ENCODE measurements at places on chromosomes 2 and 18.
A peak's percentile ranks its signal among the peaks of the same experiment; 100 is the strongest.

DNA sequence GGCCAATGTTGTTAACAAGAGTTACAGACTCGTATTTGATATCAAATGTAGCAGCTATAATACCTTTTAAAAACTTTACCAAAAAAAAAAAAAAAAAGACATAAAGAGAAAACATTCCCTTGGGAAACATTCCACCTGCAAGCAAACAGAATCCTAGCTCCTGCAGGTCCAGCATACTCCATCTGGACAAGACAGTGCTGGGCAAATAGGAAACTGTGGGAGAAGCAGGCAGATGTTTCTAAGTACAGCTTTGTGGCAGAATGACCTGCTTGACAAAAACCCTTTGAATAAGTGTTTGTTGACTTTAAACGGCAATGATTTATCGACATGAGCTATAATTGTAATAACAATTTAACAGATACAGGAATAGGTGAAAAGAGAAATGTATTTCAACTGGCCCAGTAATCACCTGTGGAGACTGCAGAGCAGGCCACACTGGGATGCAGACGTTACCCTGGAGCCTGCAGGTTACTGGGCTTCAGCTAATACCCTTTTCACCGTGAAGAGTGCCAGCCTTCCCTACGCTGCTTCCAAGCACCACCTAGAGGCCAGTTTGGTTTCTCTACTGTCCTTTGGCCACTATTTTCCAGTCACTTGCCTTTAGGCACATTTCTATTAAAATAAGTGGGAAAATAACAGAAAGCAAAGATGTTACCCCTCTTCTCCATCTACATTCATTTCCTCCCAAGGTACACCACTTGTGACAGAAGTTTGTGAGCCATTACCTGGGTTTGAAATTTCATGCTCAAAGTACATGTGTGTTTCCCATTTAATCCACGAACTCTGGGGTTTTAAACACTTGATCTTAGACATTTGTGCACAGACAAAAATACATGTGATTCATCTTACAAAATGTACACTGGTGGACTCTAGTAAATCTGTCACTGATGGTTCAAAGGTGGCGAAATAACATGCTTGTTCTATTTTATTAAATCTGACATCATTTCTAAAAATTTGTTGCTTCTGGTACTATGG is 96.9 kb upstream of the ZNF397 start:
- peak; percentile 45 for DNase-seq

GRCh38 chr18:58362027-58362575 is 266.8 kb downstream of the ALPK2 start:
- no peak for DNase-seq

GRCh38 chr18:111306-112014 is 46.9 kb upstream of the USP14 start:
- peak; percentile 59 for DNase-seq

- no peak for DNase-seq
Measured at GRCh38 chr18:8839281-8839680, 133.9 kb downstream of the MTCL1 start.

DNA sequence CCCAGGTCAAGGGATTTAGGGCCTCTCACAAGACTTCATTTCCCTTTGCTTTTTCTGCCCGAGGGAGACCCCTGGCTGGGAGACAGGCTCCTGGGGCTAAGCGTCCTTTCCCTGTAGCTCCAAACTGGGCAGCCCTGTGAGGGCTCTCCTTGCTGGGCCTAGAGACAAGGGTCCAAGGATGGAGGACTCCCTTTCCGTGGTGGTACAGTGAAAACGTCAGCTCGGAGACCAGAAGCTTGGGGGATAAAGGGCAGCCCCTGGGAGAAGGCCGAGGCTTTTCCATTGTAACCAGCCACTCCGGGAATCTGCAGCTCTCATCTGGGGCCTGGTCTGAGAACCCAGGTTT is 2.3 kb downstream of the SIX2 start:
- DNase-seq, result no peak

GRCh38 chr18:68925268-68925667 is 127.4 kb downstream of the CCDC102B start:
- DNase-seq, result no peak

DNA sequence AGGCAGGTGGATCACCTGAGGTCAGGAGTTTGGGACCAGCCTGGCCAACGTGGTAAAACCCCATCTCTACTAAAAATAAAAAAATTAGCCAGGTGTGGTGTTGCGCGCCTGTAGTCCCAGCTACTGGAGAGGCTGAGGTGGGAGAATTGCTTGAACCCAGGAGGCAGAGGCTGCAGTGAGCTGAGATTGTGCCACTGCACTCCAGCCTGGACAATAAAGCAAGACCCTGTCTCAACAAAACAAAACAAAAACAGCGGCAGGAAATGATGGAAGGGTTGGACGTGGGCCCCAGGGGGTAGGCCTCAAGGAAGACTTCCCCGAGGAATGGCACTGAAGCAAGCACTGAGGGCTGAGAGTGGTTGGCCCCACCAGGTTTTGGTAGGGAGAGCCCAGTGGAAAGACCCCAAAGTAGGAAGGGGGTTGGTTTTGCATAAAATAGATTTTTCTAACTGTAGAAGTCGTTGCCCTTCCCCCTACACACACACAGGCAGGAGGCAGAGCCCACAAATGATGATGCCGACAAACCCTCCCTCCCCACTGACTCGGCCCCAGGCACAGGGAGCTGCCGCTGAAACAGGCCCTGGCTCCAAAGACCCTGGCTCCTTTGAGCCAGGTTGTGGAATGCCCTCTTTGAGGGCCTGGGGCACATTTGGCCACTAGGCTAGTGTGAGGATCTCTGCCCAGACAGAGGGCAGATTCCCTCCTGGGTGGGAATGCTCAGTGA is 104.8 kb downstream of the CABLES1 start:
- no peak for DNase-seq

DNA sequence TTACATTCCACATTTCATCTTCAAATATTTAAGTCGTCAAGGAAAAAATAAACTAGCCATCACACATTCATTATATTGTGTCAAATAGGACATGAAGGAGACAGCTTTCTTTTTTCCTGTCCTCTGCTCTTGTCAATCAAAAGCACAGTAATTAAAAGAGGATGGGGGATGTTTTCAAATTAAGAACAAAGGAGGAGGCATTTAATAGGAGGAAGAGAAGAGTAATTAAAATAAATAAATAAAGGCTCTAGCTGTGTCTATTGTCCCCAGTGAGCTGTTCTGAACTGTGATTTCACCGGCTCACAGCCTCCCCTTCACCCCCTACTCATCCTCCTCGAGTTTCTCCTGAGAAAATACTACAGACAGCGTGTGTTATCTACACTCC is 1377.1 kb upstream of the PIK3C3 start:
- DNase-seq, result no peak

All from stimulated activated CD4-positive, alpha-beta T cell treated with anti-CD3 and anti-CD28 coated beads, Interleukin-4, amount 100 ng/mL, for 24 hours (primary cell).